ENCODE measurements at places on chromosomes 2 and 18.

- DNase-seq, result no peak
These were observed 469.8 kb upstream of the ZEB2 start for GRCh38 chr2:144989579-144990270.

DNA sequence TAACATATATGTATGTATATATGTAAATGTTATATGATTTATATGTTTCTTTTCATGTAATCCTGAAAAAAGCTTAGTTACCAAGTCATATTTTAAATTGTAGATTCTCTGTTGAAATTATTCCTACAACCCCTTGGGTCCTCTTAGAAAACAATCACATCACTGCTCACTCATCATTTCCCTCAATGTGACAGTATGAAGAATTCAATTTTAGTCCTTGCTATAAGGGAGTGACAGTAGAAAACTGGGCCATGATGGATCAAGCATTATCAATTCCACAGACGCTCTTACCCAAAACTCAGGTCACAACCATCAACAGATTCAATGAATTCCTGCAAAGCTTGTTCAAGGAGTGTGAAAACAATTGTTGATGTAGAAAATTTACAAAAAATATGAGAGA lies 1389.5 kb upstream of the ACVR2A start:
- no peak for DNase-seq

GRCh38 chr2:165450156-165450555 lies 19.3 kb upstream of the CSRNP3 start:
- no peak for DNase-seq

DNA sequence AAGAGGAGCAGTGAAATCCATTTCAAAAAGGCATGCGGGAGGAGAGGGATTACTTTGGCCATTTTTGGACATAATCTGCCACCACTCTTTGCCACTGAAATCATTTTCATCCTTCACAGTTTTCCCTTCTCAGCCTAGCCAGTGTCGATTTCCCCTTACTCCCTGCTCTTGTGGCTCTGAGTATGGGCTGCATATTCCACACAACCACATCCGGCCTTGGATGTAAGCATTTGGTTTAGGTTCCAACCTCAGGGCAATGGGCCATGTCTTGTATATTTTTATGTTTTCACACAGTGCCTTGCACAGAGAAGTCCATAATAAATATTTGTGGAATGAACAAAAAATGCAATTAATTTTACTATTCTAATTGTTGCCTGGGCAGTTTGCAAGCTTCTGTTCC lies 7.7 kb upstream of the SERPINE2 start:
- DNase-seq, result no peak
